GM12878 (cell line): ENCODE measurements at places on chromosomes 2 and 18.
A peak's percentile ranks its signal among the peaks of the same experiment; 100 is the strongest.

GRCh38 chr2:63041592-63041991, 9.0 kb upstream of the OTX1 start:
- DNase-seq = no peak

DNA sequence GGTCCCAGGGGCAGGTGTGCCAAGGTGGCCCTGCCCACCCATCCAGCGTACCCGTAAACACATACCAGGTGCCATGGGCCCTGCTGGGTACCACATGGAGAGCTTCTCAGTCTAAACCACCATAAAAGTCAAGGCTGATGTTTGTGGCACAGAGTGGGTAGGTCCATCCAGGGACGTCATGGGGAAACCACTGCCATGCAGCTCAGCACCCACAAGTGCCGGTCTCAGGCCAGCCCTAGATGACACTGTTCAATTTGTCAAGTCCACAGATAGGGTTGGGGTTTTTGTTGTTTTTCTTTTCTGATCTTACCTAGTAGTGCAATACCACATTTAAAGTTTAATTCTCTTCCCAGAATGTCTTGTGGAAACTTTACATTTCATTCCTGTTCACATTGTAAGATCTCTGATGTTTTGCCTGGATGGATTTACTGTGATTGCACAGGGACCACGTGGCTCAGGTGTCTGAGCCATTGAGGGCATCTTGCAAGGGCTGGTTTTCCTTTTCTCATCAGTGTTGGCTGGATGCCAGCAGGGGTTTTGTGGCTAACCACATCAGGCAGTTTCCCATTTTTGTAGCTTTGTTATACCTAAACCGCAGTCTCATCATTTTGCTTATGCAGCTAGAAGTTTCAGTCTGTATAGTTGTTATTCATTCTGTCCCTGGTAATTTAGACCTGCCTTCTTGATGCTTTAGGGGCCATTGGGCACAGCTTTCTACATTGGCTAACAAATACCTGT, 64.7 kb downstream of the STK25 start:
- DNase-seq = peak; percentile 83

DNA sequence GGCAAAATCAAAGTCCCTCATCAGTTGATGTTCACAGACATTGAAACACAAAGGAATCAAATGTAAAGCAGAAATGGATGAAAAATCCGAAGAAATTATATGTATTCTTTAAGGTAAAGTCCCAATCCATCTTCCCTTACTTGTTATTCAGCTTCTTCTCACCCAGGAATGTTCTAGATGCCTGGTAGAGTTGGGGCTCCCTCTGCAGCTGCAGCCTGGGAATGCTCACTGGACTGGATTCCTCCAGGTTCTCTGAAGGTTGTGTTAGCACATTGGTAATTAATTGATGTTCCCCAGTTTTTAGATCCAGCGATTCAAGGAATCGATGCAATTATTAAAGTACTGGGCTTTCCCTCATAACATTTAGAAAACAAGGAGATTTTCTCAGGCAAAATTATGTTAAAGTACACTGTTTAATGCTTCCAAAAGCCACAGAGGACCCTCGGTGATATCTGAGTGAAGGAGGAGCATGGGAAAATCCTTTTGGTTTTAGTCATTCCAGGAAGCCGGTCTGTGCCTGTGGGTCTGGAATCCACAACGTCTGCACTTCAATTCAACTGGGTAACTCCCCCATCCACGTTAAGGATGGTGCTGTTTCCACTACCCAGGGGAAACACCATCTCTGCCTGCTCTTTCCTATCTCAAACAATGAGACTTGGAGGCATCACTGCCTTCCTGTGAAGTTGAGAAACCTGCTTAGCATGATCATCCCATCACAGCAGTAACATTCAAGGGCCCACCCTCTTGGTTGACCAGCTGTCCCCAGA, 22.0 kb downstream of the NTSR2 start:
- no peak for DNase-seq

DNA sequence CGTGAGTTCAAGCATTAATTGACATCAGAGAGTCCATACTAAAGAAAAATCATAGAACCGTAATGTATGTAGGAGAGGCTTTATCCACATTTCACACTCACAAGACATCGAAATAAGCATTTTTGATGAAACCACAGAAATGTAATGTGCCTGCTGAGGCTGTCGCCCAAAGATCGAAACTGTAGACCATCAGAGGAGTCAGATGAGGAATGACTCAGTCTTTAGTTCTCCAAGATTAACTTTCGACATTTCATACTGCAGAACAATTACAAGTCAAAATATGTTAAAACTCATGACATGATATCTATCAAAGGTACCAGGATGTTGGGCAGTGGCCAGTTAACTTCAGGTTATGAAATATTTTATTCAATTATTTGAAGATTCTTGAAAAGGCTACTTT, 79.6 kb downstream of the RAB31 start:
- DNase-seq = no peak

DNA sequence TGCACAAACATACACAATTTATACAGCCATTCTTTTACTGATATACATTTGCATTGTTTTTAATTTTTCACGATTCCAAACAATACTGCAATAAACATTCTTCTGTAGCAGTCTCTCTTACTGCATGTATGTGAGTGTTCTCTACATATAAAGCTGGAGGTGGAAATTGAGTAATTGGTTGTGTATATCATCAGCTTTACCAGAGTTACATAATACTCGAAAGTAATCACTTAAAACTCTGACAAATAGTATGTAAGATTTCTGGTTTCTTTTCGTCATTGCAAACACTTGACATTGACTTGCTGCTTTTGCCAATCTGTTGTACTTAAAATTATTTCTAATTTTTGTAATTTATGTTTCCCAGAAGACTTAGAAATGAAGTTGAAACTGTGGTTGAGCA, 110.2 kb downstream of the TDRD15 start:
- DNase-seq = no peak

- DNase-seq = no peak
Observed at GRCh38 chr2:156343940-156344301, 11.4 kb upstream of the NR4A2 start.

DNA sequence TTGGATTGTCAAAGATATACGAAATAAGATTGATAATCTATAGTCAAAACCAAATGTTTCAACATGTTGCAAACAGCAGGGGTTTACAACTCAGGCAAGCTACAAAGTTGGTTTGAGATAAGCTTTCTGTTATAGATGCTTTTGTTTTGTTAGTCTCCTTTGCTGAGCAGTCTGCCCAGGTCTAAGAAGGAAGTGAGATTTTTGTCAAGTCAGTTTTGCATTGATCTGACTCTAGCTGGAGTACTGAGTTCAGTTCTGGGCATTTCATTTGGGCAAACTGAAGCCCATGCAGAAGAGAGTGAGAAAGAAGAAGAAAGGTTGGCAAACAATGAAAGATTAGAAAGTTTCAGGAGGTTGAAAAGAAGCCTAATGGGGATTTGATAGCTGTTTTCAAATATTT, 983.0 kb upstream of the SLC39A10 start:
- DNase-seq = no peak

DNA sequence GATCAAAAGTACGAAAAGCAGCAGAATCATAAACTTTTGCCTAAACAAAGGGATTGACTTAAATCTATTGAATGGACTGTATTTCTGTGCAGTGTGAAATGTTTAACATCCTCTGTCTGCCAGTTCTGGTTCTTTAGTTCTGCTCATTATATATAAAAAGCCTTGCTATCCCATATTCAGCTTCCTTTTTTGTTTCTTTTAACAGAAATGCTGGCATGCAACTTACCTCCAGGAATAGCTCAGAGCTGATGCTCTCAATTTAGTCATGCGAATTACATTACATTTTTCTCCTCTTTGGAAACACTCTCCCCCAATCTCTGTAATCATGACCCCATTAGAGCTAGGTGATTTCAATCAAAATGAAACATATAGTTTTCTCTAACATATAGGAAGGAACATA, 73.6 kb downstream of the SPHKAP start:
- DNase-seq = no peak

DNA sequence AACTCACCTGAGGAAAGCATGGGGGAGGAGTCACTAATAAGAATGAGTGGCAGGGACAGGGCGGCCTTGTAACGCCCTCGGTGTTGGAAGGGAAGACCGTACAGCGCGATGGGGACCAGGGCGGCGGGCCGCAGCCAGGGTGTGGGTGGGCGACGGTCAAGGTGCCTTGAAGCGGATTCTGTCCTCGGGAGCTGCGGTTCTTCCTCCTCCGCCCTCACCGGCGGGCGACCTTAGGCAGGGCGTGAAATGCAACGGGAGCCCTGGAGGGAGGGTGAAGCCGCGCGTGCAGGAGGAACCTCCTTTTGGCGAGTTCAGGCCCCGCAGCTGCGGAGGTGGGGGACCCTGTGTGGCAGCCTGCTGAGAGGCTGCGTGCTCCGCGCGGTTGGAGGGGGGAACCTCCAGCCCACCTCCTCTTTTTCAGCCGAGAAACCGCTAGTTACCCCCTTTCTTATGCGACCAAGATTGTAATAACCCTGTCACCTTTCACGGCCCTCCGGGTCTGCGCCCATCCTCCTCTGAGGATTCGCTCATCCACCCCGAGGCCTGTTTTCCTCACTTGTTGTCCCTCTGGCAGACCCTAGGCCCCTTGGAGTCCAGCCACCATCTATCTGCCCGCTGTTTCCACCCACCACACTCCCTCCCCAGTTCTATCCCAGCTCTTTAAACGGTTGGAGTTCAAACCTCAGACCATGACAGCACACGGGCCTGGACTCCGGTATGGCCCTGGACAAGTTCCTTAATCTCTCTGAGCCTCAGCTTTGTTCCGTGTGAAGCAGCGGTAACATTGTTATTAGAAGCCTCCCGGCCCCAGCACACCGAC, 823 bp upstream of the RNU2-63P start:
- DNase-seq = peak; percentile 16

DNA sequence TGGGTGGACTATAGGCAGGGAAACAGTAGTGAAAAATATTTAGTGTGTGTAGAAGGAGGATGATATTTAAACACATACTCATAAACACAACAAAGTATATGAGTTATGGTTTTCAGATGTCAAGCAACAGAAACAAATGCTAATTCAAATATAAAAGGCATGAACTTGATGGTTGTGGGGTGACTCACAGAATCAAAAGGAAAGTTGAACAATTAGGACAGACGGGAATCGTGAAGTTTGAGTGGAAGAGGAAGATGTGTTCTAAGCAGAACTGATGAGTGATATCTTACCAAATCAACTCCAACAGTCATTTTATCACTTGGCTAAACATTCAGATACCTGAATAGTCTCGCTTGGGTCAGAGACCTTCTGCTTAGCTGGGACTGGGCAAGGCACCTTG, 53.6 kb upstream of the ITGA6 start:
- no peak for DNase-seq

- DNase-seq = peak; percentile 47
Observed at GRCh38 chr2:196131384-196131937, 39.9 kb downstream of the STK17B start.

DNA sequence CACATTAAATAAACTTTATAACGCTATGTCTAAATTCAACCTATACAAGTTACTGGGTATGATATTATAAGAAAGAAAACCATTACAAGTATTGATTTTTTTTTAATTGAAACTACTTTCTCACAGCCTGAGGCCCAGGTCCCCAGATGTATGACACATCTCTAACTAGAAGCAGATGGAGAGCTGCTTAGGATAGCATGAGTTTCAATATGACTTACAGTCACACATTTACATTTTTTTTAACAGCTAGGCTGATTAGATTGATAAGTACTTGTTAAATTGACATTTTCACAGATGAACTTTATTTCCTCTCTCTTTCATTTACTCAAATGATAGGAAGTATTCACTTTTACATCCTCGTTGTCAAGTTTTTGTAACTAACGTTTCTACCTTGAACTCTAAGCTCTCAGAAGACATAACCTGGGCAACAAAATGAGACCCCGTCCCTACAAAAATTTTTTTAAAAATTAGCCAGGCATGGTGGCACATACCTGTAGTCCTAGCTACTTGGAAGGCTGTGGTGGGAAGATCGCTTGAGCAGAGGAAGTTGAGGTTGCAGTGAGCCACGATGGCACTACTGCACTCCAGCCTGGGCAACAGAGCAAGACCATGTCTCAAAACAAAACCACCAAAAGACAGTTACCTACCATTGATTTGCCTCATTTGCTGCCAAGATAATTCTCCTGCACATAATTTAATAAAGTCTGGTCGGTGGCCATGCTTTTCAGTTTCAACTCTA, 52.4 kb downstream of the STK39 start:
- DNase-seq = peak; percentile 28

- no peak for DNase-seq
Observed at GRCh38 chr2:198471291-198471690, 666.9 kb downstream of the PLCL1 start.

- no peak for DNase-seq
Observed at GRCh38 chr2:39435234-39435633, 1.9 kb downstream of the MAP4K3 start.
